ENCODE measurements at places on chromosomes 6 and 20.

DNA sequence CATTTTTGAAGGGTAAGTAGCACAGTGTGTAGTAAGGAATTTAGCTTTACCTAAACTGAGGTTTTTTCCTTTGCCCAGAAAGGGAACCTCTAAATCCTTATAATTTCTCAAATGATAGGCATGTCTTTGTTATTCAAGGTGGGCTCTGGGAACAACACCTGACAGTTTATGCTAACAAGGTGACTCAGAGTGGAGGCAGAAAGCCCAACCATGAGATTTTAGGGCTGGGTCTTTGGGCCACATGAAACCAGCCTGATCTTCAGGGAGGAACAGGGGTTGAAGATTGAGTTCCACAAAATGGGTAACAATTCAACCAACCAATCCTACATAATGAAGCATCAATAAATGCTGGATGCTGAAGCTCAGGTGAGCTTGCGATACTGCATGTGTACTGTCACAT, 46.6 kb downstream of the PRSS35 start:
- DNase-seq: no peak

DNA sequence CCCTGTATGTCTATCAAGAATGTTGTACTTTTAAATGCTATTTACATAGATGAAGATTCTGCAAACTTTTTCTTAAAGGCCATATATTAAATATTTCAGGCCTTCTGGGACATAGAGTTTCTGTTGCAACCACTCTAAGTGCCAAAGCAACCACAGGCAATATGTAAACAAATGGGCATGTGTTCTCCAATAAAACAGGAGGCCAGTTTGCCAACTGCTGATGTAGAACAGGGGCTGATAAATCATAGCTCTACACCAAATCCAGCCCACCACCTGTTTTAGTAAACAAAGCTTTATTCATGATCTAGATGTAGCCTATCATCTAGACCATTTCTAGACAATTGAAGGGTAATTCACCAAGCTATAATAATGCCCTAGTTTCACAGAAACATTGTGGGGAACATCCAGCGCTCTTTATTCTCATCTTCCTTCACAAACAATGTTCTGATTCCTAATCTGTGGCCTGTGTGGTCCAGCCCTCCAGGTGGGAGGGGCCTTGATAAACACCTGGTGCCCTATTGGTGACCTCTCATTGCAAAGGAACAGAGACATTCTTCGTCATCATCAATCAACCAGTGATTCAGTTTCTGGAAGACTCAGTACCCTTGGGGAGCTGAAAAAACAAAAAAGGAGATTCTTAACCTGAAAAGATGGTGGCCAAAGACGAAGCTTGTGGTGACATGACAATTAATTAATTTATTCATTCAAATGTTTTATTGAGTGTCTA, 80.2 kb downstream of the PREP start:
- no peak for DNase-seq

DNA sequence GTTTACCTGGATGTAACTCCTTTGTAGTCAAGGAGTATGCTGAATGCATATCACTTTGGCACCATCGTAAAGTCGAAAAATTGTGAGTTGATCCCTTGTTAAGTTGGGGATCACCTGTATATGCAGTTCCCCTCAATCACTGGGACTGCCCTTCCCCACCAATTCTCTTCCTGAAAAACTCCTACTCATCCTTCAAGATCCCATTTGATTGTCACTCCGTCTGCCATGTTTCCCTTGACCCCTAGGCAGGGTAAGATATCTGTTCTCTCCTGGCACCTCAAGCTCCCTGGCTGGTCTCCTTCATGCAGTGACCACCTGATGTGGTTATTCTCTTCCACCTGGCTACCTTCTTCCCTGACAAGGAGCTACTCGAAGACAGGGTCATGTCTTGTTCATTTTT, 10.0 kb upstream of the NOL4L start:
- DNase-seq: no peak

DNA sequence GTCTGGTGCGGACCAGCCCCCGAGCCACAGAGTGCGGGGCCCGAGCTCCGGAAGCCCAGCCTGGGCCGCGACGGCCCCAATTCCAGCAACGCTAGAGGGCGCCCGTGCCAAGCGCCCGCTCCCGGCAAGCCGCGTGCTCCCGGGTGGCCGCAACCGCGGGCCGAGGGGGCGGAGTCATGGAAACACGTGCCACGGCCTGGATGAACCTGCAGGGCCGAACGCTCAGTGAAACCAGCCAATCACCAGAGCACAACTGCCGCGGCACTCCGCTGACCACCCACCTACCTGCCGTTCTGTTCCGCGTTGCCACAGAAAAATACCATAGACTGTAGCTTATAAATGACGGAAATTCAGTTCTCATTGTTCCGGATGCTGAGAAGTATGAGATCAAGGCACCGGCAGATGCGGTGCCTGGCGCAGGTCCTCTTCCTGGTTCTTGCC, 85.7 kb upstream of the FOXC1 start:
- peak; percentile 63 for DNase-seq

DNA sequence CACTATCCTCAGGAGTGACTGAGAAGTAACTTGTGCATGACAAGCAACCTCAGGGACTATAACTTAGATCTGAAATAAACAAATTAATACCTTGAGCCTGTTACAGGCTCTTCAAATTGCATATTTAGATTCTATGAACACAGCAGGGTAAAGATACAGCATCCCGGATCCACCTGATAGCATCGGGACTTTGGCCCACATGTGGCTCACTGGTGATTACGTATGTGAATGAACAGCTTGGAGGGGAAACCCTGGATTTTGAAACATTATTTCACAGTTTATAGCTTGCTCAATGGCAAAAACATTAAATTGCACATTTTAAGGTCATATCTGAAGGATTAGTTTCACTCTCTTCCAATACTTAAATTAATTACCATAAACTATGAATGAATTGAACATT, 133.2 kb downstream of the KHDRBS2 start:
- no peak for DNase-seq

- no peak for DNase-seq
Measured at GRCh38 chr6:47047097-47047478, 5.0 kb upstream of the ADGRF1 start.

- DNase-seq: no peak
Measured at GRCh38 chr6:153103319-153103655, 27.8 kb downstream of the RGS17 start.

GRCh38 chr6:159943101-159943632, 25.7 kb upstream of the IGF2R start:
- DNase-seq: no peak

DNA sequence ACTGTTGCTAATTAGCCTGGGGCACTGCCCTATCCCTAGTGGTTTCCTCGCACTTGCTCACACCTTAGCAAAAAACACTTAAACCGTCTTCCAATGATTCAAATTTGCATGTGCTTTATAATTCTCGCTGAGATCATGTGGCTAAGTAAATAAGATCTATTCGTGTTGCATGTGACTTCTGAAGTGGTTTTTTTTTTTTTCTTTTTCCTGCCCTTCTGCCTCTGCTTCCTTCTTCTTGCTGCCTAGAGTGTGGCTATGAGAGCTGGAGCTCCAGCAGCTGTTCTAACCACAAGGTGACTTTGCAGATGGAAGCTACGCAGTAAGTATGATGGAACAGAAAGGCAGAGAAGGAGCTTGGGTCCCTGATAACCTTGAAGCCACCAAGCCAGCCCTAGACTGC, 36.5 kb downstream of the SULF2 start:
- no peak for DNase-seq

DNA sequence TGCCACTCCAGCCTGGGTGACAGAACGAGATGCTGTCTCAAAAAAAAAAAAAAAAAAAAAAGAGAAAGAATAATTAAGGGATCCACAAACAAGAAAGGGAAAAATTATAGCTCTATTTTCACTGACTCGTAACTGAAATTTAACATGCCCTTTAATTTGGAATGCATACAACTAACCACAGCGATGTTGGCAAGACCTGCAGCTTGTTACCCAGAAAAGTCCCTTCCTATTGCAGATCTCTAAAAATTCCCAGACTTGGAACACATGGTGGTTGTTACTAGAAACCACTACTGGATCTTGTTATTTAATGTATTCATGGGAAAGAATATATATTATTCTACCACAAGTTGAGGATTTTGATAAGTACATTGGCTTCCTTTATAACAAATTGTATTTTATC, 27.8 kb upstream of the SMIM28 start:
- DNase-seq: no peak

DNA sequence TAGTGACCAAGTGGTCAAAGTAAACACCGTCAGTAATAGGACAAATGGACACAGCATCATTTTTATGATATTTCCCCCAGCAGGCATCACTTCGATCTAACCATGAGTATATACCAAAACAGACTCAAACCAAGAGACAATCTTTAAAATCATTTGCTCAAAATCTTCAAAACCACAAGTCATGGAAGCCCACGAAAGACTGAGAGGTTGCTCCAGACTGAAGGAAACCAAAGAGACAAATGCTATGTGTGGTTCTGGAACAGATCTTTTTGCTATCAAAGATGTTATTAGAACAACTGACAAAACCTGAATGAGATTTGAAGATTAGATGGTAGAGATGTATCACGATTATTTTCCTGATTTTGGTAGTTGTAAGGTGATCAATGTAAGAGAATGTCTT, 197.7 kb downstream of the TBXT start:
- DNase-seq: no peak

- DNase-seq: no peak
Measured at GRCh38 chr6:40845553-40845952, 193.5 kb downstream of the UNC5CL start.

DNA sequence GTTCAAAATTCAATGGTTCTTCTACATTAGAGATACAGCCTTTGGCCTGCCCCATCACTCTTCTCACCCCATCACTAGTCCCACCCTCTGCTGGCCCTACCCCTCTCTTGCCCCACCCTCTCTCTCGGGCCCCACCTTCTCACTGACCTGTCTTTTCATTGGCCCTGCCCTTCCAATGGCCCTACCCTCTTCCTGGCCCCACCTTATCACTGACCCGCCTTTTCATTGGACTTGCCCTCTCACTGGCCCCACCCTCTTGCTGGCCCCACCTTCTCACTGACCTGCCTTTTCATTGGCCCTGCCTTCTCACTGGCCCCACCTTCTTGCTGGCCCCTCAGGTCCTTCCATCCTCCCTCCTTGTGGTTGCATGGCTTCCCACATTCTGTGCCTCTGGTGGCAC, 107.2 kb upstream of the PLEKHG1 start:
- no peak for DNase-seq

DNA sequence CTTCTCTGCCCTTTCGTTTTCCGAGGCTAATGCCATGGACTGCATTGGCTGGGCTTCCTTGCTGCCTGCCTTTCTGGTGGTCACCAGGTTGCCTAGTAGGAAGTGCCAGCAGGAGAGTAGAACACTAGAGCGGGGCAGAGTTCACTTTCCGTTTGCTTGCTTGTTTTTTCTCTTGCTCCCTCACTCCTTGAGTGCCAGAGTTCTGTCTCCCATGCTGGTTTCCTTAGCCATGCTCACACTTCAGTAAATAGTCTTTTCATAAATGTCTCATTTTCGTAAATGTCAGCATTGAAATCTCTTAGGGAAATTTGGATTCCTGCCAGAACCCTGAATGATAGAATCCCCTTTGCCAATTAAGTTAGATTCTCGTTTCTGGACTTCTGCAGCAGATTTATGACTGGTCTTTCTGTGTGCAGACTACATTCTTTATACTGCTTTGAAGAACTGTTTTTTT, 63.9 kb downstream of the FAM83B start:
- no peak for DNase-seq

GRCh38 chr20:4063631-4064030, 48.3 kb upstream of the RNF24 start:
- DNase-seq: no peak

- DNase-seq: no peak
Measured at GRCh38 chr6:155412335-155412734, 43.3 kb downstream of the NOX3 start.

- DNase-seq: no peak
Measured at GRCh38 chr6:13053006-13053461, 275.3 kb downstream of the TBC1D7 start.

DNA sequence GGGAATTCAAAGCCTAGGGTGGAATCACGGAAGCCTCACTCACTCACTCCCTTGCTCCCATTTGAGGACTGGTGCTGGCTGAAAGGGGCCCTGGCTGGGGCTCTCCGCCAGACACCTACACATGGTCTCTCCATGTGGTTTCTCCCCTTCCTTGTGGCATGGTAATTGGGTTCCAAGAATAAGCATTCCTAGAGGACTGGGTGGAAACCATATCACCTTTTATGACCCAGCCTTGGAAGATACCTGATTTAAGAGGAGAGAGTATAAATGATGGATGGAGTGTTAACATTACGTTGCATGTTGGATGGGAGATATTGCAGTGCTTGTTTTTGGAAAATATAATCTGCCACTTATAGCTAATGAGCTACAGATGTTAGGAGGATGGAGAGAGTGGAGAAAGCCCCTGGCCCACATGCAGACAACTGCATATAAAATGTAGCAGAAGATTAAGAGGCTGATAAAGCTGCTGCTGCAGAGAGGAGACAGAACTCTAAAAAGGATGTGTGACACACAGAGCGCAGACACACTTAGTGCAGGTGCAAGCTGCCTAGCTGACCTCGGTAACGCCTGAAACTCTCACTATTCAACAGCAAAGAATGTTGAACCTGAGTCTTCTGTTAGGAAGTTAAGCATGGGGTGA, 23.3 kb upstream of the CDKN1A start:
- DNase-seq: no peak

- no peak for DNase-seq
Measured at GRCh38 chr20:8967641-8968245, 101.1 kb upstream of the PLCB4 start.

- DNase-seq: no peak
Measured at GRCh38 chr6:34144581-34145160, 1.2 kb downstream of the GRM4 start.

GRCh38 chr20:63687419-63688178, 8.9 kb upstream of the TNFRSF6B start:
- no peak for DNase-seq

GRCh38 chr20:21706261-21707195, 1.1 kb downstream of the PAX1 start:
- DNase-seq: no peak

GRCh38 chr20:33945391-33946081, 48.2 kb upstream of the RALY start:
- no peak for DNase-seq

- no peak for DNase-seq
Measured at GRCh38 chr6:140002396-140003022, 628.1 kb upstream of the CITED2 start.
